ENCODE measurements at places on chromosomes 6 and 20. TPM values are rescaled to one million over a fixed set of nuclear protein-coding genes. Genes with fewer than 3 reads are reported as not detected.

DNA sequence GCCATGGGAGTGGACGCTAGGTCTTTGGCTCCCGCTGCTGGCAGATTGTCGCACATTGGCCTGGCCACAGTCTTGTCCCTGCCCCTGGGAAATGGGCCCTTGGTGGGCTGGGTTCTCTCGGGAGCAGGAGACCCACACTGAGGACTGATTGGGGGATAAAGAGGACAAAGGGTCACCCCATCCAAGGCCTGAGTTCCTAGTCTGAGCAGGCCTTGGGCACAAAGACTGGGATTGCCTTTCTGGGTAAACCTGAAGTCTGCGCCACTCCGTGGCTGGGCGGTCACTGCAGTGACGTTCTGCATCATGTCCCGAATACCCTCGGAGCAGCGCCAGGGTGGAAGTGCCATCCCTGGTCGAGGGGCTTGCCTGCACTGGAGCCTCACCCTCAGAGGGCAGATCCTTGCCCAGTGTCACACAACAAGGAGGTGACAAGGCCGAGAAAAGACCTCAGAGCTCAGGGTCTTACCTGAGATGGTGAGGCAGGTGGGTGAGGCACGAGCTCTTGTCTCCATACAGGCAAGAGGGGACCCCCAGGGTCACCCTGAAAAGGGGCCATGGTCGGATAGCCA lies 36.1 kb upstream of the ZBP1 start:
- DNase-seq: no peak
- no peaks in the 10 kb centered on the region for H3K27me3 ChIP-seq
- H3K4me3 ChIP-seq: no peak overlapping the region
- no peak overlapping the region for H3K27ac ChIP-seq
- peaks cover 6% of the 10 kb centered on the region for H3K36me3 ChIP-seq

GRCh38 chr6:166901626-166902025 lies 54.7 kb downstream of the RNASET2 start:
- H3K27me3 ChIP-seq: no peaks in the 10 kb centered on the region
- DNase-seq: no peak
- no peaks in the 10 kb centered on the region for H3K36me3 ChIP-seq
- H3K4me3 ChIP-seq: no peak overlapping the region

DNA sequence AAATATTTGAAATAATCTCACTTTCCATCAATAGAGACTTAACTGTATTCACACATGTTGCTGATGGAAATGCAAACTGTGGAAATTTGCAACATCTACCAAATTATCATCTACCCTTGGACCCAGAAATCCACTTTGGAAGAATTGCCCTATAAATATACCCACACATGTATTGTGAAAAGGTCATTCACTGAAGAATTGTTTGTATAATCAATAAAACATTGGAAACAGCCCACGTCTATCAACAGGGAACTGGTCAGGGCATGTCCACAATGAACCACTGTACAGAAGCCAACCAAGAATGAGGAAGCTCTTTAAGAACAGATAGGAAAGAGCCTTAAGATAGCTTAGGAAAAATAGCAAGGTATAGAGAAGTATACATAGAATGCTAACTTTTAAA lies 36.2 kb downstream of the PXDC1 start:
- DNase-seq: no peak
- H3K27me3 ChIP-seq: no peaks in the 10 kb centered on the region
- no peaks in the 10 kb centered on the region for H3K4me1 ChIP-seq
- H3K4me3 ChIP-seq: no peak overlapping the region
- peaks cover 2% of the 10 kb centered on the region for H3K36me3 ChIP-seq
- no peak overlapping the region for H3K27ac ChIP-seq

GRCh38 chr6:41711323-41712038 lies 23.9 kb downstream of the TFEB start:
- no peak overlapping the region for H3K4me3 ChIP-seq
- H3K27ac ChIP-seq: no peak overlapping the region
- no peaks in the 10 kb centered on the region for H3K27me3 ChIP-seq
- H3K36me3 ChIP-seq: no peaks in the 10 kb centered on the region
- peaks cover 31% of the 10 kb centered on the region for H3K4me1 ChIP-seq

DNA sequence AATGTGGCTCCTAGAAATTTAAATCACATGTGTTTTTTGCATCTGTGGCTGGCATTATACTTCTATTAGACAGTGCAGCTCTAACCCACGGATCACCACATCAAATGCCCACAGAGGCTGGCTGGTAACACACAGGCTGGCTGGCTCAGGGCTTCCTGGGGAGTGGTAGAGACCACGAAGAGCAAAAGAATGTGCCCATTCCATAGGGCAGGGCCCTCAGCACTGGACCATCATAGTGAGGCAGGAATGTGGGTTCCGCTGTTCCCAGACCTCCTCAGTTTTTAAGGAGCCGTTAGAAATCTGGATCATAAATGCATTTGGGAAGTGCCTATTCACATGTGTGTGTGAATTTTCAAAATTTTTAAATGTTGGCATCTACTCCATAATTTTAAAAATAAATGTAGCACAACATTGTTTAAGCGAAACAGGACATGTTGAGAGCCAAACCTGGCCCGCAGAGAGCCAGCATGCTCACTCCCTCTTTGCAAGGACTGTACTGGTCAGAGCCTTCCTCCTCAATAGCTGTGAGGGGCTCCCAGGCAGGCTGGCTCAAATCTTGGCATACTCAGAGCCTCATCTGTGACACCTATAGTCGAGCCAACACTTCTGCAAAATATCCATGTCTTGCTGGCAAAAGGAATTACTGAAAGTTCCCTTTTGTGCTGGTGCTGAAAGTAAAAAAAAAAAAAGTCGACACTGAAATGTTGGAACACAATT lies 190.5 kb downstream of the FNDC1 start:
- H3K27me3 ChIP-seq: no peaks in the 10 kb centered on the region
- H3K4me1 ChIP-seq: no peaks in the 10 kb centered on the region
- H3K4me3 ChIP-seq: no peak overlapping the region
- no peak overlapping the region for H3K27ac ChIP-seq
- H3K36me3 ChIP-seq: no peaks in the 10 kb centered on the region

- peaks cover 4% of the 10 kb centered on the region for H3K27me3 ChIP-seq
- H3K4me1 ChIP-seq: peaks cover 25% of the 10 kb centered on the region
- DNase-seq: peak; percentile 37
Measured at GRCh38 chr20:63215101-63216040, 560 bp downstream of the YTHDF1 start.

- H3K27me3 ChIP-seq: no peaks in the 10 kb centered on the region
- DNase-seq: no peak
- H3K36me3 ChIP-seq: no peaks in the 10 kb centered on the region
- H3K4me3 ChIP-seq: no peak overlapping the region
Measured at GRCh38 chr20:23565503-23566045, 2.7 kb downstream of the CST9L start.

GRCh38 chr20:516799-517198 lies 26.8 kb downstream of the CSNK2A1 start:
- no peak for DNase-seq
- H3K27me3 ChIP-seq: no peaks in the 10 kb centered on the region
- H3K4me3 ChIP-seq: no peak overlapping the region
- peaks cover 9% of the 10 kb centered on the region for H3K36me3 ChIP-seq
- no peak overlapping the region for H3K27ac ChIP-seq

RAET1L gene
- total RNA-seq: not detected

UTRN gene
- 62.1 TPM for total RNA-seq

SPATA25 gene
- 1.7 TPM for total RNA-seq
